ENCODE measurements at places on chromosomes 6 and 20.

DNA sequence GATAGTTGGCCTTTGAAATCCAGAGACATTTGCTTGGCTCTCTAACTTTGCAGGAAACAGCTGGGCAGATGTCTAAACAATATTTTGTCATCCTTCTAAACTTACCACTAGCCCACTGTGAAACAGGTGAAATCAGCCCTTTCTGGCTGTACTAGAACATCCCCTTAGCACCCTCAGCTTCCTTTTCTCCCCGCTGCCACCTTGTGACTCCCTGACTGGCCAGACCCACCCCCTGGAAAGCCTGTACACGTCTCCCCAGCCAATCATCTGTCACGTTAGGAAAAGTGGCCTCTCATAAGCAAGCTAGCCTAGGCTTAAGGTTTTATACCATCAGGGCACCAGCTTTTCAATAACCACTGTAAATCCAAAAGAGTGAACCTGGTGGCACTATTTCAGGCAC, 88.6 kb upstream of the E2F3 start:
- no peak for DNase-seq

GRCh38 chr6:28696682-28697081, 171.0 kb downstream of the GPX5 start:
- DNase-seq, result no peak

- DNase-seq, result peak; percentile 98
Measured at GRCh38 chr6:25883991-25884390, 9.9 kb upstream of the SLC17A3 start.

- peak; percentile 88 for DNase-seq
Measured at GRCh38 chr20:19786311-19786710, 28.3 kb downstream of the RIN2 start.

- DNase-seq, result no peak
Measured at GRCh38 chr6:110557199-110557598, 80.8 kb upstream of the SLC22A16 start.

DNA sequence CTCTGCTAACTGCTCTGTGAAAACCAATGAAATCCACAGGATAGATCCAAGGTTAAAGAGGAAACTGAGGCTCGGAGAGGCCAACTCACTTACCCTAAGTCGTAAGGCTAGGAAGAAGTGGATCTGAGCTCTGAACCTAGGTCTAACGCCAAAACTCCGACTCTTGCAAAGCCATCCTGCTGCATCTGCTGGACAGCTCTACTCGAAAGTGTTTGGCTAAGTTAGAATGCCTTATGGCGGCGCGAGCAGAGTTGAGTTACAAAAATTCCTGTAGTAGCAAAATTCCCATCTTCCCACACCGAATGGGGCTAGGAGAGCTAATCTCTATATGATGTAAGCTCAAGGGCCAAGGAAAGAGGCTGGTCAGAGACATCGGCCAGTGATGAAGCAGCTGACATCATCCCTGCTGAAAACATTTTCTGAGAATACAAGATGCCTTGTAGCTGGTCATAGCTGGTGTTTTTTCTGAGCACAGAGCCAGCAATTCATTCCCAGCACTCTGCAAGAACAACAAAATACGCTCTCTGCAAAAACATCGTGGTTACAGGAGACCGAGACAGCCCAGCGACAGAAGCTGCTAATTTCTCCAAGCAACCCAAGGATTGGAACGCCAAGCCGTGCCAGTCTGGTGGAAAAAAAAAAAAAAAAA, 1.8 kb downstream of the SPATA2 start:
- DNase-seq, result no peak

- DNase-seq, result no peak
Measured at GRCh38 chr20:14951105-14951504, 613.7 kb upstream of the FLRT3 start.

- DNase-seq, result no peak
Measured at GRCh38 chr6:13531956-13532355, 42.4 kb upstream of the SIRT5 start.

DNA sequence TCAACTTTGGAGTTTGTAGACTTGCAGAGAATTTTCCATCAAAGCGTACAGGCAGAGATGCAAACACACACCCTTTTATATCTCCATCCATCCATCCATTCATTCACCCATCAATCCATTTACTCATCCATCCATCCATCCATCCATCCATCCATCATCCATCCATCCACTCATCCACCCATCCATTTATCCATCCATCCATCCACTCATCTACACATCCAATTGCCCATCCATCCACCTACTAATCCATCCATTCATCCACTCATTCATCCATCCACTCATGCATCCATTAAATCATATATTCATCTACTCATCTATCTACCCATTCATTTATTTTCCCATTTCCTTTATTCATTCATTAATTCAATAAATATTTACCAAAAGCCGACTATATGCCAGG, 52.1 kb downstream of the KCNB1 start:
- DNase-seq, result no peak

DNA sequence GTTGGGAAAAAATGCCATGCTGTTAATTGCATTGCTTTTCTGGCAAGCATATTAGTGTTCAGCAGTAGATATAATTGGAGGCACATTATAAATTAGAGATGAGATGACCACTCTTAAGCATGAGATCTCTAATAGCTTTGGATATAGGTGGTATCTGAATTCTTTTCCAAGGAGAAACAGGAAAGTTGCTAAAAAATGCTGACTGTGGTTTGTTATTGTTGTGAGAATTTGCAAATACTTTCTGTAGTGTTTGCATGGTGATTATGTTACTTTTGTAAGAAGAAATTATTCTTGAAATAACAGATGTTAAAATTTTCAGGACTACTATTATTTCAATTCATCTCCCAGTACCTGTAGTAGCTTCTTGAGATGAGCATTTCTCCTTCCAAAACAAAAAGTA, 225.2 kb downstream of the TBC1D7 start:
- no peak for DNase-seq

GRCh38 chr20:22663528-22664025, 79.2 kb upstream of the FOXA2 start:
- no peak for DNase-seq

- DNase-seq, result no peak
Measured at GRCh38 chr6:138456401-138456790, 42.9 kb downstream of the NHSL1 start.

DNA sequence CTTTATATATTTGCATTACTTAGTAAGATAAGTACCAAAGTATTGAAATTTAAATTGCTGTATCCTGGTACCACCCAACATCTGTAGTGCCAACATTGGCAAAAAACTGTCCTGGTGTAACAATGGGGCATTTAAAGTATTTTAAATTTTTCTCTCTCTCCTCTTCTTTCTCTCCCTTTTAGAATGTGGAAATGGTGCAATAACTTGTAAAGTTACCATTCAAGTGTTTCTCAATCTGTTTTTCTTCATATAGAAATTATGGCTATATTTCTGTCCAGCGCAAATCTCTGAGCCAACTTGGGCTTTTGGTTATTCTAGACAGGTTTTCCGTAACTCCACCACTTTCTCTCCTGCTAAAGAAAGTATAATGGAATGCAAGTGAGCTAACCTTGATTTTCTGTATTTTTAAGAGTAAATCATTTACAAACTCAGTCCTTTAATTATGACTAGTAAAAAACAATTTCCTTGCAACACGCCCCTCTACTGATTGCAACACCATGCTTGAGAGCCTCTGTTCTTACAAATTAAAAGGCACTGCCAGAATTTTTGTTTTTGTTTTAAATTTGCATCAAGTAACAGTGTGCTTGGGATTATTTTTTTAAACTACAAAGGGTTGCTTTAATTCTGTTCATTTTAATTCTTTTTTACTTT, 324.2 kb upstream of the CITED2 start:
- DNase-seq, result no peak

GRCh38 chr20:15834857-15835256, 738.4 kb downstream of the KIF16B start:
- DNase-seq, result no peak

DNA sequence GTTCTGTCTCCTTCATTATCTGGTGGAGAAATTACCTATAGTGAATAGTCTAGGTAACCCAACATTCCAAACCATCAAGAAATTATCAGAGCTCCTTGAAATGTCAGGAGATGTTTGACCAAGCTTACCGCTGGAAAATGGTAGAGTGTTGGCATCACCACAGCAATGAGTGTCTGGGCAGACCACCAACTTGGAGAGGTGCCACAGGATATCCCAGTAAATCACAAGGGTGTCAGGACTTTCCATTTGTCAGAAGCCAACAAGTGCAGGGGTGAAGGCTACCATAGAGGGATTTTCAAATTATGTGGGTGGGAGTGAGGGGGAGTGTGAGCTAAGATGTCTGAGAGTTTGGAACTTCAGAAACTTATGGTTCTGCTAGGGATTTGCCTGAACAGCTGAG, 73.2 kb downstream of the VGLL2 start:
- no peak for DNase-seq

DNA sequence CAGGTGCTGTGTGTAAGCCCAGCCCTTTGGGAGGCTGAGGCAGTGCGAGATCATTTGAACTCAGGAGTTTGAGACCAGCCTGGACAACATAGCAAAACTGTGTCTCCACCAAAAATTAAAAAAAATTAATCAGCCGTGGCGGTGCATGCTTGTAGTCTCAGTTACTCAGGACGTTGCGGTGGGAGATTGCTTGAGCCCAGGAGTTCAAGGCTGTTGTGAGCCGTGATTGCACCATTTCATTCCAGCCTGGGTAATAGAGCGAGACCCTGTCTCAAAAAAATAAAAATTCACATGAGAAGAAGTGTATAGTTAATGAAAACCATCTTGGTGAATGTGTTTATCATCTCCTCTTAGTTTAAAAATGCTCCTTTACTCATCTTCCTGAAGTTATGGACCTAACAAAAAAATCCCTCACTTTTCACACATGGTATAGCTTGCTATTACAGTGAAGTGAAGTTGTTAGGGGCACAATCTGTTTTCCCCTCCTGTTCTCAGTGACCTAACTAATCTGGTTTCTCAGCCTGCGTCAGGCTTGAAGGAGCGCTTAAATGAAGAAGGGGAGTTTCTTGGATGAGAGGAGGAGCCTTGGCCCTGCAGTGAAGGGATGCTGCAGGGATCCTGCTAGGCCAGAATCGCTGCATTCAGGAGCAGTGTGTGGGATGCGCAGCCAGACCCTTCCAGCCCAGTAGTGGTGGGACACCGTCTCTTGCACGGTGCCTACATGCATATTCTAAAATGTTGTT, 45.3 kb downstream of the JARID2 start:
- no peak for DNase-seq

GRCh38 chr6:31058128-31058894, 48.0 kb downstream of the MUC22 start:
- DNase-seq, result peak; percentile 75

DNA sequence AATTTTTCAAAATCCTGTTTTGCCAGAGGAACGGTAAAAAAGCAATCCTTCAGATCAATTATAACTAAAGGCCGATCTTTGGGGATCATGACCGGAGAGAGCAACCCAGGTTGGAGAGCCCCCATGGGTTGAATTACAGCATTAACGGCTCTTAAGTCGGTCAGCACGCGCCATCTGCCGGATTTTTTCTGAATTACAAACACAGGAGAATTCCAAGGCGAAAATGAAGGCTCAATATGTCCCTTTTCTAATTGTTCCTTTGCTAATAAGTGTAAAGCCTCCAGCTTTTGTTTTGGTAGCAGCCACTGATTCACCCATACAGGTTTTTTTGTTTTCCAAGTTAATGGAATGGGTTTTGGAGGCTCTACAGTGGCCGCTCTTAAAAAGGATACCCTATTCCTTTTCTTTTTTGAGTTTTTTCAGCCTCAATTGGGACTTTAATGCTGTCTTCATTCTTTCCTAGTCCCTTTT, 16.9 kb upstream of the PTCRA start:
- peak; percentile 64 for DNase-seq

GRCh38 chr6:27810768-27811450, 101.3 kb downstream of the OR2B2 start:
- DNase-seq, result no peak

- DNase-seq, result no peak
Measured at GRCh38 chr6:123849406-123849805, 45.7 kb downstream of the NKAIN2 start.

DNA sequence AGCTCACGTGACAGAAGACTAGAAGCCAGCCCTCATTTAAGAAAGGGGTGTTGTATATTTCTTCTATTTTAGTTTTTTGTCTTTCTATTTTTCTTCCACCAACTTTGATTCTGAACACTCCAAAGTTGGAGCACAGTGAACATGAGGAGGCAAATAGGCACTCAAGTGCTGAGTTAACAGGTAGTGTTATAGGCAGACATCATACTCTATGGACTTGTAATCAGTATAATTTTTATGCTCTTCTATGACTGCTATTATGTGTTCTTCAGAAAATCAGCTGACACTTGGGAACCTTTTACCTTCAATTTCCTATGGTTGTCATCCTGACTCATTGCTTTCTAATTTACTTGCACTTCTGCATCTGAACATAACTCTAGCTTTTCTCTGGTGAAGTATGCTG, 396.3 kb upstream of the EYS start:
- no peak for DNase-seq

DNA sequence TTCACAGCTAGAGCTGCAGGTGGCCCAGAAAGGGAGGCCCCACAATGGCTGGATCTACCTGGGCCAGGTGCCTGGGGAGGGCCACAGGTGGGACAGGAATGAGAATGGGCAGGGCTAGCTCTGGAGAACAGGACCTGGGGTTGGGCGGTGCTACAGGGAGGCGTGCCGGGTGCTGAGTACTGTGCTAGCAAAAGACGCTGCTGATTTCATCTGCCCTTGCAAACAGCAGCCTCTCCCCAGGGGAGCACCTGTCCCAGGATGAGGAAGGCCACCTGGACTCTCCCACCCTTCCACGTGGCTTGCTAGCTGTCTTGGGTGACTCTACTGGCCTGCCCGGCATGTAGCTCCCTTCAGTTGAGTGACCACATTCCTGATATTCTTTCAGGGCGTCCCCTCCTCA, 6.6 kb upstream of the YTHDF1 start:
- DNase-seq, result no peak

GRCh38 chr6:113495521-113495920, 361.6 kb upstream of the MARCKS start:
- no peak for DNase-seq

DNA sequence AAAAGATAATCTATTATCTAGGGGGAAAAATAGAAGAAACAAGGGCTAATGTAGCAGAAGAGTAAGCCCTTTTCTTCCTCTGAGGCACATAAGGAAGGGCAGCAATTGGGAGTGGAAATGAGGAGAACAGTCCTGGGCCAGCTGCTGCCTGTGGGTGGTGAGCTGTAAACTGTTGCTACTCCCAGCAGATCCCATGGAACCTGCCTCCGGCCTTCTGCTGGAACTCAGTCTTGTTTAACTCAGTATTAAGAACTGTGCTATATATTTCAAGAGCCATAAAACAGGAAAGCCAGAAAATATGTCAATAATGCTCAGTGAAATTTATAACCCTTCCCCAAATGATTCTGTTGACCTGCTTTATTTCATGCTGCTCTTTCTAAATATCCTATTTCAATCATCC, 464.2 kb downstream of the COL12A1 start:
- no peak for DNase-seq
